ENCODE measurements at places on chromosomes 3 and 15. TPM values are rescaled to one million over a fixed set of nuclear protein-coding genes. Genes with fewer than 3 reads are reported as not detected.

DNA sequence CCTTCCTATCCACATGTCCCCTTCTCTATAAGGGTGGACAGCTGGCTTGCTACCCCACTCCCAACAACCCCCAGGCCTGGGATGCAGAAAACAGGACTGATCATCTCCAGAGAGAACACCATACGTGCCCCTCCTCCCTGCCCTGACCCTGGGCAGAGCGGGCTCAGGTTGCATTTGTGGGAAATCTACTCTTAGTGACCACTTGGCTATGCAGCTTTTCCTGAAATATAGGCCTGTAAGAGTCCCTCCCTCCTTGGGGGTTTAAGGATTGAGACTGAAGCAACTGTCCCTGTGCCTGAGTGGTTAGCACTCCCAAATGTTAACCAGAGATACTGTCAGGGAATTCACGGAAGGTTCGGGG is 11.7 kb downstream of the SH2D7 start:
- DNase-seq = no peak

DNA sequence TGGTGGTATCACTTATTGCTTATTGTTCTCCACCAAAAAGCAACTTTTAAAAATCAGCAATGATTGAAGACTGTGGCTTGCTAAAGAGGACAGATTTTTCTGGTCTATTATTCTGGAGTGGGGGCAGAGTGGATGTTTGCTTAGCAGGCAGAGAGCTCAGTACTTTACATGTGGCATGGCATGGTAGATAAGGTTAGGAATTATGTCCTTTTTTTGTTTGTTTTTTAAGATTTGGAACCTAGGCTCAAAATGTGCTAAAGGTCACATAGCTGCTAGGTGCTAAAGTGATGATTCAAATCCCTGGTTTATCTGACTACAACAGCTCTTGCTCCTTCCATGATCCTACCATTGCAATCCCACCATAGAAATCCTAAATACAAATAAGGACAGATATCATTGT is 331.0 kb upstream of the ADAMTS9 start:
- DNase-seq = no peak

DNA sequence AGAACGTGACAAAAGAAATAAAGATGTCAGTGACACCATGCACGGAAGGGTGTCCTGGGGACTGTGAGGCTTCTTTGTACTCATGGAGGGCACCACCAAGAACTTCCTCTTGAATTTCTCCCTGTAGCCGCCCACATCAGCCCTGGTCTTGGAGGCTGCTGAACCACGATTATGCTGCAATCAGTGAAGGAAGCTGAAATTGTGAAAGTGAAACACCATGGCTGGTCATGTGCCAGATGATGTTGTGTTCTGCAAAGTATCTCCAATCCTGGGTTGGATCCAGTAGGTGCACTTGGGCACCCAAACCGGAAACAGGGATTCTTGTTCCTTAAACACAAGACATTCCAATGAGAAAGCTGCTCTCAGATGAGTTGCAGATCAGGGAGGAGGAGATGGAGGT is 104.4 kb upstream of the GOLGA6L6 start:
- DNase-seq = peak; percentile 56

DNA sequence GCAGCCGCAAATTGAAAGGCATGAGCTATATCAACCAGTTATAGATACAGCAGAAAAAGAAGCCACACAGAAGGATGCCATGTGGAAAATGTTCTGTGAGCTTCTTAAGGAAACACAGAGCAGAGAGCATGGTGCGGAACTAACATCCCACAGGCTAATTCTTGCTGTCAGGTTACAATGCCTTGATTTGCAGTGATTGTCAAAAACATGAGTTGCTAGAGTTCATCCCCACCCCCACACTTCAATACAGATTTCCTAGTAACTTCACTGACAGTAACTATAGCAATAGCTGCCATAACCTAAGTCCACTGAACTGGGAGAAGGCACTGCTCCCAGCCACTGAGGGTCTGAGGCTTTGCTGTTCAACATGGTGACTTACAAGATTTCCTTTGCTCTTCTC is 821.6 kb downstream of the SQOR start:
- no peak for DNase-seq

GRCh38 chr3:32184187-32184730 is 54.2 kb upstream of the CMTM8 start:
- DNase-seq = no peak

GRCh38 chr3:39170461-39170860 is 17.1 kb upstream of the CSRNP1 start:
- no peak for DNase-seq

- DNase-seq = no peak
Observed at GRCh38 chr15:29997499-29997898, 85.3 kb upstream of the GOLGA8J start.

GRCh38 chr15:39388118-39388517 is 192.8 kb upstream of the THBS1 start:
- no peak for DNase-seq

DNA sequence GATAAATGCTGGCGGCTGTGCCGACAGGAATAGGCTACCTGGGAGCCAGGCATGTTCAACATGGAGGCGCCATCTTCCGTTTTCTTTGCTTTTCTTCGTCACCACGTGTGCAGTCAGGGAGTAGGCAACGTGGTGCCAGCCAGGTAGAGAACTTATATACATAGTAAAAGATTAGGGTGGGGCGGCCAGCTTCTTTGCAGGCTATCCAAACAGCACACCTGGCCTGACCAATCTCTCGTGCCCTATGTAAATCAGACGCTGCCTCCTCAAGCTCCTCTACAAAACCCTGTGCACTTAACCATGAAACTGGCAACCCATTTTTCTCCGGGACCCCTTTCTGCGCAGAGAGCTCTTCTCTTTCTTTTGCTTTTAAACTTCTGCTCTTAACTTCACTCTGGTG is 28.6 kb upstream of the OR5K4 start:
- no peak for DNase-seq

- no peak for DNase-seq
Observed at GRCh38 chr3:148948913-148949657, 42.3 kb upstream of the GYG1 start.

DNA sequence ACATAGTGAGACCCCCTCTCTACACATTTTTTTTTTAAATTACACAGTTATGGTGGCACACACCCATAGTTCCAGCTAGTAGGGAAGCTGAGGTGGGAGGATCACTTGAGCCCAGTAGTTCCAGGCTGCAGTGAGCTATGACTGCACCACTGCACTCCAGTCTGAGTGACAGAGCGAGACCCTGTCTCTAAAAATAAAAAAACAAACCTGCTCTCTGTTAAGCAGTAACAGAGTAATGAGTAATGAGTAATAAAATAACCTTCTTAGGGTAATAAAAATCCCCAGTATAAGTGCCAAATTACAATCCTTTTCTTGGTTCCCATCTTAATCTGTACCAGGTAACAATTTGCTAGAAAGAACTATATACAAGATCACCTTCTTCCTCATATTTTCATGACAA is 65.9 kb upstream of the PLXND1 start:
- no peak for DNase-seq

- no peak for DNase-seq
Observed at GRCh38 chr3:100144255-100144866, 30.1 kb upstream of the FILIP1L start.

GRCh38 chr3:122067588-122068240 is 12.6 kb downstream of the CD86 start:
- no peak for DNase-seq

DNA sequence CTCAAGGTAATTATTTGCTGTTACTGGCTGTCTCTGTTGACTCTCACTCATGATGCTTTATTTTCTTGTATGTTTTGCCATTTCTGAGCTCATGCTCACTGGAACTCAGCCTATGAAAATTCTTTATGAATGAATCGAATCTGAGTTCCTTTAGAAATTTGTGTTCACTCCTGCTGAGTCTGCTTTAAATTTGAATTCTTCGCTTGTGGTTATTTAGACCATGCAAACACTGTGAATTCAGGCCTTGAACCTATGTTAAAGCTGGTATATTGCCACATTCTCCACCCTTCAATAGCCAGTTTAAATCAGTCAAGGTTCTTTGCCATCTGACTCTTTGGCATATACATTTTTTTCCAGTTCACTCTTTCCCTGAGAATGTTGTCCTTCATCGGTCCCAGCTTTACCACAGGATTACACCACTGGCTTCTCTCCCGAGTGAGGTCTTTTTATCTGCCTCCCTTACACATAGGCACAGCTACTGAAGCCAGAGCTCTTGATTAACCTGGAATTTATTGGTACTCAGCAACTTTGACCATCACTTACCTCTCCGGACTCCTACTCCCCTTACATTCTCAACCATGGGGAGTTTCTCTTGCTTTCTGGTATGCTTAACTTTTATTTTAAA is 400.6 kb downstream of the VPS13C start:
- no peak for DNase-seq

DNA sequence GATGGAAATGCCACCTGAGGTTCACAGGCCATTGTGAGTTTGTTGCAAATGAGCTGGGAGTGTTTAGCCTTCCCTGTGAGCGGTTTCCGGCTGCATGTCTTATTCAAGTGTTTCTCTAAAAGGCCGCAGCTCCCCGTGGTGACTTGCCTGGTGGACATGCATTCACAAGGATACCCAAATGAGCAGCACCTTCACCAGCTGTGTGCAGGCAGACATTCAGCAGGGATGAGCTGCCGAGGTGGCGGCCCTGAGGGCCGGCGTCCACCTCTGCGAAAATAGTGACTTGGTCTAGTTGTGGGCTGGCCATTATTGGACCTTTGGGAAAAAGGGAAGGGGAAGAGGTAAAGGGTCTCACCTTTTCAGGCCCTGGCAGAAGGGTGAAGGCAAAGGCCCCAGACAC is 23.4 kb downstream of the SPSB4 start:
- DNase-seq = no peak

DNA sequence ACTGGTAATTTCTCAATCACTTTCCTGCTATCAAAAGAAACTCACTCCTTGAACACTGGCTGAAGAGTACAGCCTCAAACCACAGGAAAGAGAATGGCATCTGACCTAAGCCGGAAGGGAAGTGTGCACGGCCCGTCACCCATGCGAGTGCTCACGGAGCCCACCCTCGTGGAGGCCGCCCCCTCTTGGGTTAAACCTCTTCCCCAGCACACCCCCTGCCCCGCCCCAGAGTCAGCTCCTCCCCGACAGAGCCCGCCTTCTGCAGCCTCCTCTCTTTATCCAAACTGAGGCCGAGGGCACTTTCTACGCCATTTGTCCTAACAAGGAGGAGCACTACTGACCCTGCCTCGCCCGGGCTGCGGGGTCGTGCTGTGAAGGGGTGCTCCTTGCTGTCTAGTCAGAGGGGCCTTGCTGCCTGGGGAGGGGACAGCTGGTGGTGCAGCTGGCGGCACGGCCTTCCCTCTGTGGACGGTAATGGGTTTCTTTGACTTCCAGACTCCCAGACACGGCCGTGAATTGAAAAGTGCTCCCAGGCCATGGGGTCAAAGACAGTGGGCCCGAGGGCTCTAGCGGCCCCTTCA is 137.7 kb downstream of the NSMCE3 start:
- no peak for DNase-seq

GRCh38 chr15:95610945-95611344 is 719.6 kb upstream of the NR2F2 start:
- no peak for DNase-seq

Gene TP63
- polyA plus RNA-seq = not detected

Gene SYNPR
- not detected for polyA plus RNA-seq

Gene RHOV
- polyA plus RNA-seq = not detected

Gene ZKSCAN7
- 3.9 TPM for polyA plus RNA-seq

Gene ZNF80
- polyA plus RNA-seq = not detected
